ENCODE measurements at places on chromosomes 6 and 20.

DNA sequence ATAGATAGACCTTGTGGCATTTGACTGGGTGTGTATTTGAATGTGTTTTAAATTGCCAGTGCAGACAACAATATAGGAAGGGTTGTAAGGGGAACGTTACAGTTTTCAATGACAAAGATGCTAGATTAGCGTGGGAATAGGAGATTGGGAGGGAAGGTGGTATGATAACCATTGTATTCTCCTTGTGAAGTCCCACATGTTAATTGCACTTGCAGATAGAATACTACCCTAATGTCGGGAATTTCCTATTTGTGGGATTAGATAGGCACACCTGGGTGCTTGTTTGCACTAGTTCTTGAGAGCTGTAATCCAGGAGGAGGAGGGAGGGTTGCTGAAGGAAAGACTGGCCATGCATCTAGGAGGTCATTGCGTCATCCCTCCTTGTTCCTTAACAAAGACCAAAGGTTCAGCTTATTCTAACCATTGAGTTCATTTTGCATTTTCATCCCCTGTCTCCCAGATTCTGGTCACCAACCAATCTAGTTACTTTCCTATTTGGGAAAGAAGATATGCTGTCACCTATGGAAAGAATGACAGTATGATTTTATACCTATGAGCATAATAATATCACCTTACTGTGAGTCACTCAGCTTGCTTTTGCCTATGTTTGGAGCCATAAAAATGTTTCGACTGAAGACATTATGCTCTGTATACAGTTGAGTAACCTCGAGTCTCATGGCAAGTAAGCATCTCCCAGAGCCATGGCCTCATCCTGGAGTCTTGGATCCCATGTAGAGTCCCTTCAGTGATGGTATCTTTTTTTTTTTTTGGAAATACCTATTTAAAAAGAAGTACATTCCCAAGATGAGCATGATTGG is 201.5 kb downstream of the DTNBP1 start:
- no peak for DNase-seq

DNA sequence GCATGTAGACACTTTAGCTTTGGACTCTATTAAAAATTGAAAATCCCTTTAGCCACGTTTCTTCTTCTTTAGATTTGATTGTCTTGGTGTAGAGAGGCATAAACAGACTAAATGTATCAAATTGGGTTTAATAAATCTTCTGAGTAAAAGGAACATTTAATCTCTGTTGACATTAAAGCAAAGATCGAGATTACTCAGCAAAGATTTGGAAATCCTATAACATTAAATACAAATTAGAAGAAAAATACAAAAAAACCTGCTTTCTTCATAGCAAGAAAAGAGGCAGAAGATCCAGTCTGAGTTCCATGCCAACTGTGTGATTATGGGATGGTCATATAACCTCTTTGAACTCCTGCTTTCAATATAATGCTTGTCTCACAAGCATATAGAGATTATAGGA is 172.3 kb downstream of the GJA1 start:
- no peak for DNase-seq

DNA sequence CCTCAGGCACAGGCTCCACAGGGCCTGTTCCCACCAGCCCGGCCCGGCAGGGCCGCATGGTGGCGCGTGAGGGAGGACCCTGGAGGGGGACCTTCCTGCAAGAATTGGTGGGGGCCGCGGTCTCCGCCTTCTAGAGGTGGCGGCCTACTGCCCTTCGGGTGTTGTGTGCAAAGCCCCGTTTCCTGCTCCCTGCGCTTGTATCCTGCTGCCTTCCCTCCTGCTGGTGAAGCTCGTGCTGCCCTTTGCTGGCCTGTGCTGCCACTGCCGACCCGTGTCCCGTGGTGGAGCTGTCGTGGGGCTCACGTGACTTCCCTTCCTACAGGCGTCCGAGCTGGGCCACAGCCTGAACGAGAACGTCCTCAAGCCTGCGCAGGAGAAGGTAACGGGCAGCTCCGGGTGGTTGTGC is 8.4 kb upstream of the COL20A1 start:
- no peak for DNase-seq

GRCh38 chr6:130666786-130667185 is 160.4 kb upstream of the SMLR1 start:
- DNase-seq: no peak

GRCh38 chr6:150719099-150719766 is 119.5 kb downstream of the PLEKHG1 start:
- no peak for DNase-seq

DNA sequence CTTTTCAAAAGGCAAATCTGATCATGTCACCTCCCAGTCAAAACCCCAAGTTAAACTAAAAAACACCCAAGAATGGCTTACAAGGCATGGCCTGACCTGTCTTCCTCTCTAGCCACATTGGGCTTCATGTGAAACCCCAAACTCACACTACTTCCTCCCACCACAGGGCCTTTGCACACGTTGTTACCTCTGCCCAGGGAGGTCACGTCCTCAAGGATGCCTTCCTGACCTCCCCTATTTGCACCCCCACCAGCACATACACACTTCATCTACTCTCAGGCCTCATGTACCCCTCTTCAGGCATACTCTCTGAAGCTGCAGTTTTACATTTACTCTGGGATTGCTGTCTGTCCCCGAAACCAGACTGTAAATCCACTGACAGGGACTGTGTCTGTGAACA is 6.1 kb downstream of the EZR start:
- no peak for DNase-seq

All from CD4-positive, alpha-beta T cell treated with Interleukin-1 beta for 1 hour (primary cell).